Endothelial cell (in vitro differentiated cells): ENCODE measurements at places on chromosomes 12 and 14.

- H3K4me3 ChIP-seq: no peak overlapping the region
- DNase-seq: no peak
- H3K27me3 ChIP-seq: peaks cover 2% of the 10 kb centered on the region
- peaks cover 27% of the 10 kb centered on the region for H3K4me1 ChIP-seq
Measured at GRCh38 chr12:110314308-110314707, 33.3 kb downstream of the ATP2A2 start.

DNA sequence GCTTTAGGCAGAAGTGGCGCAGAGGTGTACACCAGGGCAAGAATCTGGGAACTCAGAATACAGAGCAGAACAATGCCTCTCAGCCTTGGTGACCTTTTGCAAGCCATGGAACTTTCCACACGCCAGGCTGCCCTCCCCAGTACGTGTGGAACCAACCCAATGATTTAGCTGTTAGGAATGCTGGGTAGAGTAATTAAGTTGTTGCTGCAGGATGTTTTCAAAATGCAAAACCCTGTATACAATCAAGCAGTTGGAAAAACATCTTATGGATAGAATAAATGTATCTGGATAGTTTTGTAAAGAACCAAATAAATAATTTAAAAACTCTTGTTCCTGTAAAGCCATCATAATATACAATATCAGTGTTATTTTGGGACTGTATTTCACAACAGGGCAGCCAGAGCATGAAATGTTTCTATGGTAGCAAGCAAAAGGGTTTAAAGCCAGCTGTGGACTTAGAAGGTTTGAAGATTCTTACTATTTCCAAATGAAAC is 19.4 kb downstream of the PPP1R36 start:
- no peak overlapping the region for H3K4me3 ChIP-seq
- H3K4me1 ChIP-seq: peaks cover 25% of the 10 kb centered on the region
- no peak for DNase-seq

- peaks cover 10% of the 10 kb centered on the region for H3K4me1 ChIP-seq
- H3K27me3 ChIP-seq: no peaks in the 10 kb centered on the region
- no peak overlapping the region for H3K4me3 ChIP-seq
- DNase-seq: no peak
Measured at GRCh38 chr12:24460099-24460498, 488.8 kb downstream of the BCAT1 start.

DNA sequence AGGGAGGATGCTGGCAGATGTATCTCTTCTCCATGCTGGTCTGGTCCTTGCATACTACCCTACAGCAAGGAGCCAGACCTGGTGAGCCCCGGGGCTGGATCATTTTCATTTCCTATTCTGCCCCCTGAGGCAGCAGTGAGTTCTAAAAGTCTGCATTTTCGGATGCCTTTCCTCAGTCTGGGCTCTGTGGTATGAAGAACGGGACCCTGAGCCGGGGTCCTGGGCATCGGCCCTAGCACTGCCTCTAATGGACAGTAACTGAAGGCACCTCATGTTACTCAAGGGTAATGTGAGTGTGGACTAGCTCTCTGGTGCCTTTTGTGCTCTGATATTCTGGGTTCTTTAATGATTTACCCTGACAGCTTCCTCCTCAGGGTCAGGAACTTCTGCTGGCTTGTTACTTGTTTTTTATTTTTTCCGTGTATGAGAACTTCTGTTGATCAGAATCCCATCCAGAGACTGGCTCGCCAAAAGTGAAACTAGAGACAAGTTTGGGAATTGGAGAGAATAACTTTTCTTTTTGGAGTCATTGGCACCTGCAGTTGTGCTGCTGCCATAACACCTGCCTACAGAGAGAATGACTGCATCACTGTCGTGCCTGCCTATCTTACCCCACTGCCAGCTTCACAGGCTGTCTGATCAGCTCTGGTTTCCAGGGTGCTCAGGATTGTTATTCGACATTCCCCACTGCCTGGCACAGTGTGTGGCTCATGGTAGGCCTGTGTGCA is 62.3 kb downstream of the SUSD6 start:
- H3K27ac ChIP-seq: no peak overlapping the region
- no peak overlapping the region for H3K4me3 ChIP-seq
- H3K27me3 ChIP-seq: peaks cover 16% of the 10 kb centered on the region
- DNase-seq: no peak

DNA sequence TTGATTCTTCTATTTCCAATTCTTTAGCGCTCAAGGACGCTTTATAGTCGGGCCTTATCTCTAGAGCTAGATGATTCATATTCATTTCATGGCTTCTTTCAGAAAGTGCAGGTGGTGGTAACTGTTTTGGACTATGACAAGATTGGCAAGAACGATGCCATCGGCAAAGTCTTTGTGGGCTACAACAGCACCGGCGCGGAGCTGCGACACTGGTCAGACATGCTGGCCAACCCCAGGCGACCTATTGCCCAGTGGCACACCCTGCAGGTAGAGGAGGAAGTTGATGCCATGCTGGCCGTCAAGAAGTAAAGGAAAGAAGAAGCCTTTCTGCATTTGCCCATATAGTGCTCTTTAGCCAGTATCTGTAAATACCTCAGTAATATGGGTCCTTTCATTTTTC is 241.9 kb downstream of the PAWR start:
- peaks cover 6% of the 10 kb centered on the region for H3K4me1 ChIP-seq
- peaks cover 1% of the 10 kb centered on the region for H3K27me3 ChIP-seq
- H3K27ac ChIP-seq: no peak overlapping the region
- no peak overlapping the region for H3K4me3 ChIP-seq

GRCh38 chr12:102201436-102202061 is 3.9 kb upstream of the PMCH start:
- no peak overlapping the region for H3K4me3 ChIP-seq
- DNase-seq: no peak
- peaks cover 3% of the 10 kb centered on the region for H3K36me3 ChIP-seq

GRCh38 chr14:71021347-71022011 is 114.2 kb downstream of the PCNX1 start:
- DNase-seq: no peak
- peaks cover 1% of the 10 kb centered on the region for H3K27me3 ChIP-seq
- H3K27ac ChIP-seq: no peak overlapping the region
- no peak overlapping the region for H3K4me3 ChIP-seq
- peaks cover 20% of the 10 kb centered on the region for H3K36me3 ChIP-seq

DNA sequence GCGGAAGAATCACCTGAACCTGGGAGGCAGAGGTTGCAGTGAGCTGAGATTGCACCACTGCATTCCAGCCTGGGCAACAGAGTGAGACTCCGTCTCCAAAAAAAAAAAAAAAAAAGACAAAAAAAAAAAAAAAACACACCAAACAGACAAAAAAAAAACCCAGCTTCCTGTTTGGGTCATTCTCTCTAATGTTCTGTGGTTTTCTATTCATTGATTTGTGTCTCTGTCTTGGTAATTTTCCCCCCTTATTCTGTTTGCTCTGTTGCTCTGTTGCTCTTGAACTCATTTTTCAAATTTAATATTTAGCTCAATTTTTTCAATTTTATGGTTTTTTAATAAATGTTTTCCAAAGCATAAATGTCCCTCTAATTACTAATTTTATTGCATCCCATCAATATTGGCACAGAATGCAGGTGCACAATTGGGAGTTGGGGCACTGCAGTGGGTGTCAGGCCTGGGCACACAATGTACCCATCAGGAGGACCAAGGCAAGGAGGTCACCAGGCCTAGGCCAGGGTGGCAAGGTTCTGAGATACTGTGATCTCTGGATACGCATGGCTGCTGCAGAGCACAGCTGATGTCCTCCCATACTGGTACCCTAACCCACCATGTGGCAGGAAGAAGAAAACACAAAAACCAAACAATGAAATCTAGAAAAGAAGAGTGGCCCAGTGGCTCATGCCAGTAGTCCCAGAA is 8.0 kb upstream of the GNPTAB start:
- no peak for DNase-seq
- H3K4me3 ChIP-seq: no peak overlapping the region
- H3K27me3 ChIP-seq: peaks cover 3% of the 10 kb centered on the region

- H3K27me3 ChIP-seq: peaks cover 44% of the 10 kb centered on the region
- DNase-seq: peak; percentile 53
- no peak overlapping the region for H3K27ac ChIP-seq
- no peak overlapping the region for H3K4me3 ChIP-seq
- H3K4me1 ChIP-seq: peaks cover 38% of the 10 kb centered on the region
Measured at GRCh38 chr14:28756884-28757570, 9.6 kb upstream of the FOXG1 start.

DNA sequence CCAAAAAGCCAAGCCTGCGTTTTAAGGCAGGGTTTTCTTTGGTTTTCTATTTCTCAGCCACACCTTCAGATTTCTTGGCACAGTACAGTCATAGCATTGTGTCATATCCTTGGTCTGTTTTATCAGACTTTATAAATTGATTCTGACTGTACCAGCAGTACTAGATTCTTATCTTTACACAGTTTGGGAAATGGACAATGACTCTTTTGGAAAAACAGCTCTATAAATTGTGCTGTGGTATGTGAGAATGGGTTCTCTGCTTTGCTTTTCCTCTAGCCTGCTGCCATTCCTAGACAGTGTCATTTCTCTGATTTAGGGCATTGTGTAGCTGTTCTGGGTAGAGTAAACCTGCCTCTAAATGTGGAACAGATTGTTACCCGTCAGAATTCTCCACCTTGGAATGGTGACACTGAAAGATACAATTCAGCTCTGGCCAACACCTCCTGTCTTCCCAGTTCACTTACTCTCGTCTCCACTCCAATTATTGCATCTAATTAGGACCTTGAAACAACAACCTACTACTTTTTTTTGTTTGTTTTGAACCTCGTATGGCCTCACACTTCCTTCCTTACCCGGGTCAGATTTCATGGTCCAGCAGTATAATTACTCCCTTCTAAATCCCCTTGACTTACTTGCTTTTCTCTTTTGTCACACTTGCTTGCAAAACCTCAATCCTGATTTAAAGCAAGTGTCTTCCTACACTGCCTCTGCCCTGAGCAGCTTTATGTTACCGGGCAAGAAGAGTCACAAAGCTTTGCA is 226.3 kb downstream of the ERC1 start:
- H3K36me3 ChIP-seq: no peaks in the 10 kb centered on the region
- no peak overlapping the region for H3K27ac ChIP-seq
- H3K4me3 ChIP-seq: no peak overlapping the region
- no peak for DNase-seq
- peaks cover 6% of the 10 kb centered on the region for H3K4me1 ChIP-seq

GRCh38 chr12:102120886-102121285 is 903 bp downstream of the PARPBP start:
- peaks cover 12% of the 10 kb centered on the region for H3K4me1 ChIP-seq
- H3K27ac ChIP-seq: peak overlapping the region; percentile 43
- H3K4me3 ChIP-seq: peak overlapping the region; percentile 95
- no peaks in the 10 kb centered on the region for H3K27me3 ChIP-seq

DNA sequence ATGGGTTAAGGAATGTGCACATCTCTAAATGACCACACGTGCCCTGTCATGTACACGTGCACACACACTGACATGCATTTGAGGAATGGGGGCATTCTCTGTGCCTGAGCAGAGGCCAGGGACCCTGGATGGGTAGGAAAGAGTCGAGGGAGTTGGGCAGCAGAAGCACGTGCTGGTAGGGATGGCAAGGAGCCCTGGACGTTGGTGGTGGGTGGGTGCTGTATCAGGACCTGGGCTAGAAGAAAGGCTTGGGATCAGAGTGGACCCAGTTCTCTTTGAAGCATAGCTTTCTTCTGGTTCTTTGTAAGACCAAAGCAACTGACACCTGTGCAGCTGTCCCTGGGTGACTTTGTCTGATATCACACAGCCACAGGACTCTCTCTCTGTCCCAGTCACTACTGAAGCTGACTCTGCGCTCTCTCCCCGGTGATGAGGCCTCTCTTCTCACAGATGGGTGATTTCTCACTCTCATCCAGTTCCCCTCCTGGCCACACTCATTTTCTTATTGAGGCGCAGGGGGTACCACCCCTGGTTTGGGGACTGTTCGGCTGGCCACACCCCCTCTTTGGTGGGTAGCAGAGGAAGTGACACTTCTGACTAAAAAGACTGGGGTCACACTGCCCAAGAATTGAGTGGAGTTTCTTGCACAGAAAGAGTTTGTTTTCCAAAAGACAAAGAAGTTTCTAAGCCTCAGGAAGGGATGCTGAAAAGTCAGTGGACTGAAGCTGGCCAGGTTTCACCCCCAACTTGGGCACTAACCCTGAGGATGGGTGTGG is 171.7 kb upstream of the RTL1 start:
- H3K27me3 ChIP-seq: peaks cover 4% of the 10 kb centered on the region
- no peak overlapping the region for H3K4me3 ChIP-seq
- no peak overlapping the region for H3K27ac ChIP-seq
- H3K36me3 ChIP-seq: no peaks in the 10 kb centered on the region
- peaks cover 11% of the 10 kb centered on the region for H3K4me1 ChIP-seq

- H3K27ac ChIP-seq: no peak overlapping the region
- H3K36me3 ChIP-seq: no peaks in the 10 kb centered on the region
- no peaks in the 10 kb centered on the region for H3K4me1 ChIP-seq
- DNase-seq: no peak
Measured at GRCh38 chr14:34111953-34112352, 161.1 kb upstream of the EGLN3 start.

DNA sequence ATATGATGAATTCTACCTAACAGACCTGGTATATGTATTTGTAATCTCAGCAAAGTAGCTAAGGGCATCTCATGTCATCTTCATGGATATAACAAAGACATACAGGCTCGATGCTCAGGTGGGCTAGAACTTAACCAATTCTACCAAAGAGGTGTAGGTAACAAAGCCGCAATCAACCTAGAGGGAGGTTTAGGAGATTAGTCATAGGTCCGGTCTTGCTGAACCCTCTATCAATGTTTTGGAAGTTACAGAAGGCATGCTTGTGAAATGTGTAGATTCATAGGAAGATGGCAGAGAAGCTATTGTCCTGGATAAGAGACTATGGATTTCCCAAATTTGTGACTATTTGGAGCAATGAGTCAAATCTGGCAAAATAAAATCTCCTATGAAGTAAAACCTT is 42.6 kb upstream of the SYCP3 start:
- no peak overlapping the region for H3K4me3 ChIP-seq
- H3K4me1 ChIP-seq: peaks cover 3% of the 10 kb centered on the region
- H3K36me3 ChIP-seq: peaks cover 4% of the 10 kb centered on the region
- H3K27ac ChIP-seq: no peak overlapping the region
- no peaks in the 10 kb centered on the region for H3K27me3 ChIP-seq
- no peak for DNase-seq

DNA sequence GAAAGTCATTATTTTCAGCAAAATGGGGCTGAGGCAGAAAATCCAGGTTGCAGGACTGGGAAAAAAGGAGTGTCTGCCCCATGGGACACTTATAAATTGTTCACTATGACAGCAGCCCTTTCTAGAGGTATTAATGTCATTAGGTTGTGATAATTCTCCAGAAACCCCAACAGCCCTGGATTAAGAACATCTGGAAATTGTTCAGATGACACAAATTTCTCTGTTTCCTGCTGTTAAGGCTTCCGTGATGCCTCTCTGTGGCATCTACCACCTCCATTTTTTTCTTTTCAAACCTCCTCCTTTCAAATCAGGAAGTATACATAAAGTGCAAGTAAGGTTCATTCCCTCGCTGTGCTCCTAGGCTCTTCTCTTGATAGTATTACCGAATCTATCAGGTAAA is 25.6 kb downstream of the EGLN3 start:
- no peak for DNase-seq
- H3K4me1 ChIP-seq: peaks cover 24% of the 10 kb centered on the region
- no peak overlapping the region for H3K27ac ChIP-seq

- H3K36me3 ChIP-seq: peaks cover 9% of the 10 kb centered on the region
- H3K27ac ChIP-seq: no peak overlapping the region
- no peak overlapping the region for H3K4me3 ChIP-seq
- H3K27me3 ChIP-seq: peaks cover 11% of the 10 kb centered on the region
- H3K4me1 ChIP-seq: peaks cover 36% of the 10 kb centered on the region
Measured at GRCh38 chr12:108635201-108635996, 1.7 kb upstream of the SELPLG start.
